ENCODE measurements at places on chromosomes 4 and X.
A peak's percentile ranks its signal among the peaks of the same experiment; 100 is the strongest.

DNA sequence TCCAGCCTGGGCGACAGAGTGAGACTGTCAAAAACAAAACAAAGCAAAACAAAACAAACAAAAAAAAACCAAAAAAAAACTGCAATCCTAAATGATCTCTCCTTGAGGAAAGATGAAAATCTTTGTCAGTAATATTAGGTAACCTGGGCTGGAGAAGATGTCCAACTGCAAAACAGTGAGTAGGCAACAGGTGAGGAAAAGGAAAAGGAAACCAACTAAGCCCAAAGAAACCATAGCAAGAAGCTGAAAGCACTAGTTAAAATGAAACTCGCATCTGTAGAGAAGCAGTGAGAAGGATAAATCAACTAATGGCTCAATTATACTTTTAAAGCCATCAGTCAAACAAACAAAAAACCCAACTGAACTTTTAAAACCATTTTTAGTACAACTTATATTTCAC lies 54.2 kb downstream of the ENOX2 start:
- no peak for DNase-seq

GRCh38 chr4:37132351-37132974 lies 112.1 kb upstream of the NWD2 start:
- no peak for DNase-seq

DNA sequence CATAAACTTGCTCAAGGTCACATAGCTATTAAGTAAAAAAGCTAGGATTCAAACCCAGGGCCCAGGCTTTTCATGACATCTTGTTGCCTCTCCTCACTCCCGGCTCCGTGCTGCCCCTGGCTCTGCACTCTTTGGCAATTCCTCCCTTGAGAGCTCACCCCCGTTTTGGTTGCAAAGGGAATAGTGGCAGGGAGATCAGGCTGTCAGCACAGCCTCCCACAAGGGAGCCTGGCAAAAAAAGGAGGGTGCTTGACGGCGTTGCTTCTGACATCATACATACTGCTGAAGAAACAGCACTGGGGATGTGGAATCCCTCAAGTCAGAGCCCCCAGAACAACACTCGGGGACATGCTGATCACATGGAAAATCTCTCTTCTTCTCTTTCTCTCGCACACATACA lies 20.5 kb downstream of the IQSEC2 start:
- no peak for DNase-seq

GRCh38 chr4:147354237-147354636 lies 126.7 kb upstream of the EDNRA start:
- no peak for DNase-seq

- no peak for DNase-seq
Observed at GRCh38 chr4:23500894-23501449, 388.9 kb downstream of the PPARGC1A start.

GRCh38 chrX:137549851-137550664 lies 15.9 kb upstream of the ZIC3 start:
- no peak for DNase-seq

DNA sequence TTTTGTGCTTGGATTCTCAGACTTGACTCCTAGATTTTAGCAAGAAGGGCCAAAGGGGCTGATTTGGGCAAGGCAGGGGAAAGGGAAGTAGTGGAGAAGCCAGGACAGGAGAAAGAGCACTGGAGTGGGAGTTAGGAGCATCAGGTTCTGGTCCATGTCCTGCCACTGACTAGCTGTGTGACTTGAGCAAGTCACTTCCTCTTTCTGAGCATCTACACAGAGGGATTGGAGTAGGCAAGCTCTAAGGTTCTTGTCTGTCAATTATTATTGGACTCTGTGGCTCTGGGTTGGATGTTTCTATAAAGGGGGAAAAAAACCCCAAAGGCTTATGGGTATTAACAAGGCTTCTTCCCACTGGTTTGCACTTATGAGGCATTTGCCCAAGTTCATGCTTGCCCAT lies 24.4 kb downstream of the PLAC1 start:
- no peak for DNase-seq

DNA sequence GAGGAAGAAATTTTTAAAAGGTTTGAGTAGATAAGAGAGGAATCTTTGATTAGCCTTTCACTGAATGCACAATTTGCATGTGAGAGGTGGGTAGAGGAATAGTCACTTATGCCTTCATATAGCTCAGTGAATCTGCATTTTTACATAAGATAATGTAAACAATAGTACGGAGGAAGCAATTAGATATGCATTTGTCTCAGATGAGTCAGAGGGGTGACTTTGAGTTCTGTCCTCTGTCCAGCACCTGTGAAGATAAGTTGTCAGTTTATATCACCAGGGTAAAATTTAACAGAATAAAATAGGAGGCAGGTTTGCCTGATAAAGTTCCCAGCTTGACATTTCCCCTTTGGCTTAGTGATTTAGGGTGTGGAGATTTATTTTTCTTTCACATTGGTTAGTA lies 841.9 kb downstream of the PCDH18 start:
- no peak for DNase-seq

DNA sequence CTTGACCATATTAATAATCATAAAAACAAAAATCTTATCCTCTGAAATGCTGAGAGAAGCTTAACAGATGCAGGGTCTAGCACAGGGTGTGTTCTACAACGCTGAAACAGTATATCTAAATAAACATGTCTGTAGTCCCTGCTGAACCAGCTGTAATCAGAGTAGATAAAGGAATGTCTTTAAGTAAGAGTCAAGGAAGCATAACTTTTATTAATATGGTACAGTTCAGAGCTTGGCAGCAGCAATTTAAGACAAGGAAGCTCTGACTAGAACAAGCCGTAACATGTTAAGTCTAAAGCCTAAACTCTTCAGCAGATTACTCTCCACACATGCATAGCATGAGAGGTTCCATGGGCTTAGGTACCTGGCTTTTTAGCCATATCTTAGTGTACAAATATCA lies 36.1 kb downstream of the NFKB1 start:
- DNase-seq, result no peak

GRCh38 chr4:7687796-7688195 lies 251.9 kb downstream of the AFAP1 start:
- no peak for DNase-seq

DNA sequence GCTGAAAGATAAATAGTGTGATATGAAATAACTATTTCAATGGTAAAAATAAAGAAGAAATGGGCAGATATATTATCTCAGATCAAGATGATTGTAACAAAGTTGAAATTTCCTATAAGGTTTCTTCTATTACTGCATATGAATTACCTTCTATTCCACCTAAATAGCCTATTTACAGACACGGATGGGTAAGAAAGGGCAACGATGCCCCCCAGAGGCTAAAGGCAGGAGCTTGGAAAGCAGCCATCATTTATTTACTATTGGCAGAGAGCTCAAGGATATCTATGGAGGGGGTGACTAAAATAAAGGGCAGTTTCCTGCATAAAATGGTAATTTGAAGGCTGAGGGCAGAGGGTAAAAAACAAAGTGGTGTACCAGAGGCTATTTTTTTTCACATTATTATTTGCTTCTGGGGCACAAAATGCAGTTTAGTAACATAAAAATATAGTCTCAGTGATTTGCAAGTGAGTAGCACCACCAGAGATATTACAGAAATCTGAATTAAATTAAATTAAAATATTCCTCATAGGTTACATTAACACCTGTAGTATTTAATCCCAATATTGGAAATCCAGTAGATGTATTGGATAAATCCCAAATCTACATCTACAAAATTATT lies 123.1 kb downstream of the BTC start:
- peak; percentile 21 for DNase-seq

GRCh38 chr4:137968956-137969678 lies 273.0 kb downstream of the SLC7A11 start:
- DNase-seq, result no peak

GRCh38 chr4:24975510-24975909 lies 55.2 kb downstream of the LGI2 start:
- DNase-seq, result no peak

- DNase-seq, result no peak
Observed at GRCh38 chrX:153924149-153924861, 1.8 kb downstream of the ARHGAP4 start.

DNA sequence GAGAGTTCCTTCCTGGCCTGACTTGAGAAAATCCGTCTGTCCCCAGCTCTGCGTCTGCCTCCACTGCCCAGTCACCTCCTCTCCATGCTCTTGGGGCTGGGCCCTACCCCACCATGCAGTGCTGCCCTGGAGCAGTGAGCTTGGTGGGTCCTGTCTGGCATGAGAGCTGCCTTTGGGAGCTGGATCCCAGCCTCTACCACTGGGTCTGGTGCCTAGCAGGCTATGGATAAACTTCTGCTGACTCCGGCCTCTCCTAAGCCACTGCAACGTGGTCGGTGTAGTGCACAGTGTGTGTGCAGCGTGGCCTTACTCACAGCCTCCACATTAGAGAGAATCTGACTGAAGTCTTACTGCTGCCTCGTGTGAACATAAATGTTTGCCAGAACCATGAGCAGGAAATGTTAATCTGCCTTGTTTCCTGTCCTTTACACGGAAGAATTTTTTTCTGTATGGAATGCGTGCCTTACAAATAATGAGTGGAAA lies 47.6 kb downstream of the HTT start:
- DNase-seq, result no peak

DNA sequence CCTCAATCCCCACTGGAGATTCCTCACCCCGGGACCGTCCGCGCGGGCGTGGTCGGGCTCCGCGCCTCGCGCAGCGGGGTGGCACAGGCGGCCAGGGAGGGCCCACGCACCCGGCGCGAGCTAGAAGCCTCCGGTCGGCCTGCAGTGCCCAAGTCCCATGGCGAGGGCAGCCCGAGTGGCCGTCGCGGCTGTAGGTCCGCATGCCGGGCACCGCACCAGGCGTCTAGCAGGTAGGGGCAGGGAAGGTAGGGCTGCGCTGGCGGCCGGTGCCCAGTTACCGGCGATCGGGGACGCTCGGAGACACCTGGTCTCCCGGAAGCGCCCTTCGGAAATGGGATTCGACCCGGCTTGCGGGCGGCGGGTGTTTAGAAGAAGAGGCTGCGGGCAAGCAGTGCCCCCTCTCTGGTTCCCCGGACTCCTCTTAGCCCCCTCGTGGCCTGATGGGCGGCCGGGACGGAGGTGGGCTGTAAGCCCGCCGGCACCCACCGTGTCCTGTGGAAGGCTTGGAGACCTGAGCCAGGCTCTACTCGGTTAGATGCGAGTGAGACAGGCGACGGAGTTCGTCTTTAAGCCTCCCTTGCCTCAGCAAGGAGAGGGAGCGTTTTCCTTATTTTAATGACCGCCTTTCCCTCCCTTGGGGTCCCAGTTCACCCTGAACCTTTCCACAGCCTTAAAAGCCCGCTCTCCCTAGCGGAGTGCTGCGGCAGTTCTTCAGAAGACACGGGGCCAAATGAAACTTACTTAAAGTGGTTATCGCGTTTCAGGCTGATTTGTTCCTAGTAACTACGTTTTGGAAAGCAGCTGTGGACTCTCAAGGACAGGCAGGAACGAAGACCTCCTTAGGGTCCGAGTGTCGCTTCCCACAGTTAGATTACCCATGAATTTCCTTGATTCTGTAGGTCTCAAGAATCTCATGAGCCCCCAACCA lies 821 bp downstream of the SLITRK2 start:
- DNase-seq, result no peak

DNA sequence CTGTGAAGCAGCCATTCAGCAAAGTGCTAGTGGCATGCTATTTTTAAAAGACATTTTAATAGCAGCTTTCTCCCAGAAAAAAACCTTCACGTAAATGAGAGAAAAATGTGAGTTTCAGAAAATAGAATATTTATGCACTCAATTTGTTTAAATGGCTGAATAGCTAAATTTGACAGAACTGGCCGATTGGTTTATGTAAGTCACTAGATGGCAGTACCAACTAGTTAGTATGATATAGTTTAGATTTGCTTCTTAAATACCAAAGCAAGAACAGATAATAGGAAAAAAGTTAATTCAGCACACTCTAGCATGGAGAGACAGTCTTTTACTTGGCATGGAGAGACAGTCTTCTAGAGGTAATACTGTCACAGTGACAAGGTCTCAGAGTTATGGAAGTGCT lies 250.1 kb downstream of the SNCA start:
- no peak for DNase-seq

GRCh38 chr4:109091727-109092409 lies 210.6 kb downstream of the COL25A1 start:
- no peak for DNase-seq

DNA sequence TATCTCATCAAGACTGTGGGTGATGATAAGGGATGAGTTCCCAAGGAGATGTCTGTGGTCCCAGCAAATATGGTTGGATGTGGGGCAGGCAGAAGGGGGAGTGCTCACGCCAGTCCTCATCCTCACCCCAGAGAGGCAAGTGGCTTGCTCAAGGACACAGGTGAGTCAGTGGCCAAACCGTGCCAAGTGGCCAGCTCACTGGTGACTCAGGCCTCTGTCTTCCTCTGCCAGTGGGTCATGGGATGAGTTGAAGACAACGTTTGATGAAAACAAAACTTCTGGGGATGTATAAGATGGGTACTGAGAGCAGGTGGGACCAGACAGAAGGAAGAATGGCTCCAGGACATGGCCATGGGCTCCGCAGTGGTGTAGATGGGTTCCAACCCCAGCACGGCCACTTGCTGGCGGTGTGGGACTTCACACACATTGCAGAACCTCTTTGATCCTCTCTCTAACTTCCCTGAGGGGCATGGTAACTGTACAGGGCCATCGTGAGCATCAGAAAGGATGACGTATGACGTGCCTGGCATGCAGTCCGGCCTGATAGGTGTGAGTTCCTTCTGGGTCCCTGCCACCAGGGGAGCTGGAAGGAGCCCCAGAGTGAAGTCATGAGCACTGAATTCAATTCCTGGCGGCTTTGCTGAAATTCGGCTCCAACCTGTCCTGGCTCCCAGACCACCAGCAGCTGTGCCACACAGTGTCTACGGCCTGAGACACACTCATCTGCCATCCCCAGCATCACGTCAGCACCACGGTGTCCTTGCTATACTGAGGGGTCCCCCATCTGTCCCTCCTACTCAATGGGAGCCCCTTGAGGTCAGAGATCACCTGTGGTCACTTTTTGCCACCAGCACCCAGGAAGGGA lies 41.3 kb upstream of the GPR78 start:
- DNase-seq, result no peak

DNA sequence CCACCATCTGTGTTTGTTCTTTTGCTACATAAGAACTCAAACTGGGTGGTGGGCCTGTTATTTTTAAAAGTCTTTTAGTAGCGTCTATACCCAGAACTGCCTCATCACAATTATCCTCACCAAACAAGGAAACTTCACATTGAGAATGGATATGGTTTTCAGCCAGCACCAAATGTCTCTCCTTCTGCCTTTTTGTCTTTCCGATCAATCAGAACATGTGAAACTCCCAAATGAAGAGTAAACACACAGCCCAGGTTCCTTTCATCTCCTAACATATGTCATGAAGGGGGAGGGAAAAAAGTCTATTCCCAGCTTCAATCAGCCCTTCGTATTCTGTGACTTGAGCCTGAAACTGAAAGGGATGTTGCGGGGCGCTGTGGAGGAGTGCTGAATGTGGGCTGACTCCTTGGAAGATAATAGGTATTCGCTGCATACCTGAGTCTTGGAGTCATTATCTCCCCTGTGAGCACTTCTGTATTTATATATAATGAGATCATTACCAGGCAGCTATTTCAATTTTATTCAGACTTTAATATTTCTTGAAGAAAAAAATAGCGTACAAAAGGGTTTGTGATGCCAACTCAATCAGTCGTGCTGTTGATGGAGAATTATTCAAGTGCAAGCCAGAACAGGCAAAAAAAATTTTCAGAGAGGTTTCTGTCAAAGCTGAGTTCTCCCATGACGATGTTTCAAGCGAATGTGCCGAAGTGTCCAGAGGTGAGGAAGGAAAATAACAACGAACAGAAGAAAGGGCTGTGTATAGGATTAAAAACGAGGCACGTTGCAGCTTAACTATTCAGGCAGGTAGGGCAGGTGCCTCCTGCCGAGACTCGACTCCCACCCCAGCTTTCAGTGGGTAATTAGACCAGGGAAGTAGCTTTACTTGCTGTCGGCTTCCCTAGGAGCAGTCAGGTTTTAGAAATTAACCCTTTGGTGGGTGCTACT lies 163.9 kb upstream of the NOCT start:
- no peak for DNase-seq

- DNase-seq, result no peak
Observed at GRCh38 chrX:65476564-65476963, 58.0 kb downstream of the LAS1L start.
